Kidney (tissue), 22 donors: ENCODE measurements at places on chromosomes 11 and 22. TPM values are rescaled to one million over a fixed set of nuclear protein-coding genes. Genes with fewer than 3 reads are reported as not detected.

DNA sequence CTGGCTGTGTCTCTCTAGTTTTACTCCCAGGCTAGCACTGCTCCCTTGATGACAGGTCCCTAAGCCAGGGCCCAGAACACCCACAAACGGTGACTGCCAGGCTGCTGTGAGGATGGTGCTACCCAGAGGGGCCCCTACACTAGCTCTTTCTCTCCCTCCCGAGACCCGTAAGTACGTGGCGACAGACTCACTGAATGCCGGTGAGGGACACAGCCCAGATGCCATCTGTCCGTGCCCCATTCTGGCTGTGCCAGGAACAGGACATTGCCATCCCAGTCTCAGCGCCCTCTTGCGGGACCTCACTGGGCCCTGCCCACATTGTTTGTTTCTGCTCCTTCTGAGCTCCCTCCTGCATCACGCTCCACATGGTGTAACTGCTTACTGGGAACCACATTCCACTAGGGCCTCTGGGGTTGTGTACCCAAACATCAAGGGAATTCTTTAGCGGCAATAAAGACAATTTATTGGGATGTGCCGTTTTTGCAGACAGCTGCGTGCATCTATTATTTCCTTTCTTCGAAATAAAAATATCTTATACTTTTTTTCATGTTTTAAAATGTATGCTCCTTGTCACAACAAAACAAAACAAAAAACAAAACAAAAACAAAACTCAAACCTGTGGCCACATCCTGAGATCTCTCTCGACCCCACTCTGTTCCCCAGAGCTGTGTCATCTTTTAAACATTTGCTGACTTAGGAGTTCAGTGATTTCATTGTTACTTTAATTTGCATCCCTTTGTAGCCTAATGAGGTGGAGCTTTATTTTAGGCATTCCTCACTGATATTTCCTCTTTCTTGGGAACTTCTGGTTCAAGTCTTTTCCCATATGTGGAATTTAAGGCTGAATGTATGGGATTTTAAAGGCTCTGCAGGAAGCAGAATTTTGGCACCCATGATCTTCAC is 4.4 kb upstream of the TPCN2 start:
- peak; percentile 84 for DNase-seq

DNA sequence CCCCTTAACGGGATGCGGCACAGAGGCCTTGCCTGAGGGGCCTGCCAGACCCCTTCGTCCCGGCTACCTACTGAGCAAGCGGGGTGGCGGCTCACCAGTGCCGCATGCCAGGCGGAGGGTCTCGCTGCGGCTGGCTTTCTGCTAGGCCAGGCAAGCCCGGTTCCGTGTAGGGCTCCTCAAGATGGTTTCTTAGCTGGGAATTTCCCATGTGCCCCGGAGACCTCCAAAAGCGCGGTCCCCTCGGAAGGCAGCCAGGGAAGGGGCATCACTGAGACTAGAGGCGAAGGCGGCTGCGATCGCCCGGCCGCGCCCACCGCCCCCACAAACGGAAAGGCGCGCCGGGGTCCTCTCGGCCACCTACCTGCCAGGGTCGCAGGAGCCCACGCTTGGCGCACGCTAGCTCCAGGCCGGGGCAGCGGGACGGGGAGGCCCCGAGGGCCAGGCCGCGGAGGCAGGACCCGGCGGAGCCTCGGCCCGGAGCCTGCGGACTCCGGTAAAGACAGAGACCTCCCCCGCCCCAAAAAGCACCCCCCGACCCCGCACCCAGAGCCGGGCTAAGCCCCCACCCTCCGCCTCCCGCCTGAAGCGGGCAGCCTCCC is 23.8 kb downstream of the MICAL3 start:
- peak; percentile 44 for DNase-seq

GRCh38 chr22:40326905-40327735 is 19.2 kb upstream of the ADSL start:
- DNase-seq = peak; percentile 48

DNA sequence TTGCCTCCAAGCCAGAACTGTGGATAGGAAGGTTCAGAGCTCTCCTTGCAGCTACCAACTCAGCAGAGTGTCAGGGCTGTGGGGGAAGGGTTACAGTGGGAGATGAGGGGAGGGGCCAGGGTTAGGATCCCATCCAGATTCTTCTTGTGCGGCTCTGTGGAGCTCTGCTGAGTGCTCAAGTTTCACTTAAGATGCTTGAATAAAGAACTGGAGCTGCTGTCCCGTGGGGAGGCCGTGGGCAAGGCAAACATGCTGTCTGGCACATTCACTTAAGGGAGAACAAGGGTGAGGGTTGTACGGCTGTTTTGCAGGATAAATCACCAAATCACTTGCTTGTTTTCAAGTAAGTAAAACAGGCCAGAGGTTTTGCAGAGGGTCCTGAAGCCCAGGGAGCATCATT is 197.1 kb downstream of the FAM76B start:
- peak; percentile 60 for DNase-seq

DNA sequence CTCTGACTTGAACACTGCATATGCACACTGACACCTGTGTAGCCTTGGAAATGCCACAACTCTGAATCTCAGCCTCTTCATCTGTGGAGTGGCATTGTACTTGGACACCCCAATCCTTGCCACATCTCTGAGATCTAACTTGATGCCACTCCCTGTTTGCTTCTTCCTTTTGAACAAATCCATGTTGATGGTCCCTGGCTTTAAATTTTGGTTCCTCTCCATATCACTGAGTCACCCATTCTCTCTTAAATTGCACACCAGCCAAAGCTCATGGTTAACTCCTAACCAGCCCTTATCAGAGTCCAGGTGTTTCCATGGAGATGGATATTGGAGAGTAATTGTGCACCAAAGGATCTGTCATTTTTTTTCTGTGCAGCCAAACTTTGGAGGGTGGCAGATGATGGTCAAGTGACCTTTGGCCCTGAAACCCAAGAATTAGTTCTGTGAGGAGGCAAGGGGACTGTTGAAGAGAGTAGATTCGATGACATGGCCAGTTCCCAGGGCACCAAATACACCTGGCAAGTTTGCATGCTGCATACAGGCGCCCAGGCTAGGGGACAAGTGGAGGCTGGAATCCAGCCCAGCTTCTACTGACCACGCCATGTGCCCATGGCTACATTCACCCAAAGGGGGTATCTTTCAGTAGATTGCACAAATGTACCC is 25.1 kb upstream of the PAMR1 start:
- no peak for DNase-seq

DNA sequence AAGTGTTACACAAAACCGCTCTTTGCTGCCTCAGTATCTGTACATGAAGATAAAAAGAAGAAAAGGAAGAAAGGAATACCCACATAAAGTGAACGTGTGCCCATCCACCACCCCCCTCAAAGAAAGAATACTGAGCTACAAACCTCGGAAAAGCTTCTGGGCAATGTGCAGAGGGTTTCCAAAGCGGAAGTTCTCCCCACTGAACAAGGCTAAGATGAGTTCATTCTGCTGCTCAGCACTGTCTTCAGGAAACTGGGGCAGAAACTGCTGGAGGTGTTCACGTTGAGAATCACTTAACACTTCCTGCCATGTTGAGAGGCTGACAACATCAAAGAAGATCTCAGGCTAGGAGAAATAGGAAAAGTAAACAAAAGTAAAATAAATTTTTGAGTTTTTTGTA is 6.9 kb downstream of the NFRKB start:
- no peak for DNase-seq

- DNase-seq = no peak
These were observed 507.6 kb downstream of the INSC start for GRCh38 chr11:15622231-15622890.

DNA sequence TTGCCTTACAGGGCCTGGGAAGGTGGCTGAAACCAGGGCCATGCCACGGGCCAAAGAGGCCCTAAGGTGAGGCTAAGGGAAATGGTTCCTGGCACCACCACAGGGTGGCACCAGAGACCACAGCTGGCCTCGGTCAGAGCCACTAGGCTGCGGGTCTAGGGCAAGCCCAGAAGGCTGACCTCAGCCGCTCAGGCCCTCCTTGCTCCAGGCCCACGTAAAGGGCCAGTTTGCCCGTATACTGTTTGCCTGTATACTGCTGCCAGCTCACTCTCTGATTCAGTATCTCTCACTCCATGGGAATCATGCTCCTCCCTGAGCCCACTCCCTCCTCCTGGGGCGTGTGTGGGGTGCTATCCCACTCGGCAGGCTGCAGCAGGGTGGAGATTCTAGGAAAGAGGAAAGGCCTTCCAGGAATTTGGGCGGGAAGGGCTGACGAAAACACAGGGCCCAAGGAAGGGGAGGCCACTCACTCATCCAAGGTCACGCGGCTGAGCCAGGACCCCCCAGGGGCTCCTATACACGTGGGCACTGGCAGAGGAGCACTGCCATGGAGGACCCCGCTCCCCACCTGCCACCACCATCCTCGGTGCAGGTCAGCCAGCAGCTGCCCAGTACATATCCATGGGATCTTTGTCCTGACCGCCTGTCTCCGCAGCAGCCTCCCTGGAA is 62.4 kb downstream of the NECTIN1 start:
- peak; percentile 76 for DNase-seq

The CASP1 gene
- total RNA-seq = 38.6 TPM

The TNNI2 gene
- total RNA-seq = 1.3 TPM
